ENCODE measurements at places on chromosomes 12 and 14. TPM values are rescaled to one million over a fixed set of nuclear protein-coding genes. Genes with fewer than 3 reads are reported as not detected.

Gene IL31
- total RNA-seq: not detected

Gene RAN
- total RNA-seq: 1,367 TPM

Gene HOTAIR
- 2.2 TPM for total RNA-seq

Gene CFAP251
- 4.2 TPM for total RNA-seq

Gene KRT71
- not detected for total RNA-seq

Gene ZNF385A
- total RNA-seq: 0.34 TPM

Gene HRK
- total RNA-seq: 0.29 TPM

Gene ALDH1L2
- 5.7 TPM for total RNA-seq

Gene KRT3
- not detected for total RNA-seq

Gene OR4K5
- not detected for total RNA-seq

Gene LRP1-AS
- total RNA-seq: not detected

Gene TEAD4
- 27.3 TPM for total RNA-seq

Gene BMP4
- 9.5 TPM for total RNA-seq

Gene OR4K1
- not detected for total RNA-seq

Gene PZP
- not detected for total RNA-seq

Gene ASIC1
- not detected for total RNA-seq

Gene SLC5A8
- total RNA-seq: not detected

Gene IFI27
- total RNA-seq: 19.1 TPM

Gene NPFF
- not detected for total RNA-seq

Gene GLS2
- 5.4 TPM for total RNA-seq

Gene ABCB9
- total RNA-seq: 6.4 TPM

Gene RASSF9
- 0.34 TPM for total RNA-seq

Gene CBLN3
- total RNA-seq: not detected

Gene CBX5
- 64.3 TPM for total RNA-seq

Gene STXBP6
- 2.6 TPM for total RNA-seq

Gene LHX5
- total RNA-seq: 0.09 TPM

Gene ATF1
- total RNA-seq: 21.8 TPM

Gene B4GALNT3
- 1.1 TPM for total RNA-seq

Gene P2RX7
- 1.3 TPM for total RNA-seq

Gene MSRB3
- 22.0 TPM for total RNA-seq

Gene EML1
- total RNA-seq: 101 TPM

Gene KITLG
- 22.6 TPM for total RNA-seq

Gene FSCB
- not detected for total RNA-seq

Gene MANSC4
- total RNA-seq: not detected

Gene C12orf75
- 103 TPM for total RNA-seq

Gene ITGB7
- 0.34 TPM for total RNA-seq

Gene ORAI1
- 4.5 TPM for total RNA-seq

Gene IQSEC3
- total RNA-seq: 0.06 TPM

Gene TAS2R42
- not detected for total RNA-seq

Gene PPM1H
- 9.7 TPM for total RNA-seq

Gene SLC38A1
- 75.1 TPM for total RNA-seq

Gene OAS2
- total RNA-seq: 5.1 TPM

Data from Daoy (cell line).